ENCODE measurements at places on chromosomes 3 and 15.

DNA sequence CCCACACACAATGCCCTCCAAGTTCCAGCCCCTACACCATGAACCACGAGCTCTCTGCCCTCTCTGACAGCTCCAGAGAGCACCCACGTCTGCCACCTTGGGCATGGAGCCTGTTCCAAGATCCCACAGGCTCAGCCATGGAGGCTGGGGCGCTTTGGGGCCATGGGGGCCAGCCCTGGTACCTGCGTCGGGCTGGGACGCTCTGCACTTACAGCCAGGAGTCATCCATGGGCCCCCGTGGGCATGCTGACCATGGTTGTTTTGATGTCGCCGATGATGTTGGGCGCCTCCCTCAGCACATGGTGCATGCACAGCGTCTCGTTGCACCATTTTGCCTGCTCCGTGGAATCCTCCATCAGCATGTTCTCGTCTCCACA lies 51.9 kb upstream of the UBE2Q2 start:
- no peak for DNase-seq

DNA sequence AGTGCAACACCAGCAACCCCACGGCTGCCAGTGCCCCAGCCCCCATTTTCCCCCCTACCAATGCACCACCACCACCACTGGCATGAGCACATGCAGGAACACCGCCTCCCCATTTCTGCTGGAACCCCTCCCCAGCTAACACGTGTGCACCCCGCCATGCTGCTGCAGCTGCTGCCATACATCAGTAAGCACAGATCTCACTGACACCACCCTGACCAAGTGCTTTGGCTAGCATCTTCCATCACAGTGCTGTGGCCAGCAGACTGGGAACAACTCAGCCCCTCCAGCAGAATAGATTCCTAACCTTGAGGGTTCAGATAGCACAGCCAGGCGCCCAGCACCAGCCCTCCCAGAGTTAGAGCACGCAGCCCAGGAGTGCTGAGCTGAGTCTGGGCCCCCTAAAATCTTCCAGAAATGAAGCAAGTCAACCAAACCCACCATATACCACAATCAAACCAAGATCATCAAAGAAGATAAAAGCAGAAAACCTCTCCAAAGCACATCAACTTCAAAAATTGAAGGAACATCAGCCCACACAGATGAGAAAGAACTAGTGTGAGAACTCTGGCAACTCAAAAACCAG lies 81.2 kb upstream of the CDV3 start:
- DNase-seq: no peak

DNA sequence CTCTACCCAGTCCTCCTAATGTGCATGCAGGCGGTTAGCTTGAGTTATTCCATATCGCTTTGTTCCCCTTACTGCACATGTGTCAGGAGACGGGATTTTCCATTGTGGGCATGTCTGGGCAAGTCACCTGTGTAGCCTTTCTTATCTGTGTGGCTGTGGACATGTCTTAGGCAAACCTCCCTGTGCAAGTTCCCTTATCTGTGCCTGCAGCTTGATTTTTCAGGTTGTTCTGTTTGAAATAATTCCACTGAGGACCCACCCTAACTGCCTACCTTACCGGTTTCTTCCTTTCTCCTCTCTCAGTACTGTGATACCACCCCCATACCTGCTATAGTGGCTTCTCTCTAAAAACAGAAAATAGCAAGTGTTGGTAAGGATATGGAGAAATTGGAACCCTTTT lies 113.6 kb downstream of the NEO1 start:
- DNase-seq: no peak

DNA sequence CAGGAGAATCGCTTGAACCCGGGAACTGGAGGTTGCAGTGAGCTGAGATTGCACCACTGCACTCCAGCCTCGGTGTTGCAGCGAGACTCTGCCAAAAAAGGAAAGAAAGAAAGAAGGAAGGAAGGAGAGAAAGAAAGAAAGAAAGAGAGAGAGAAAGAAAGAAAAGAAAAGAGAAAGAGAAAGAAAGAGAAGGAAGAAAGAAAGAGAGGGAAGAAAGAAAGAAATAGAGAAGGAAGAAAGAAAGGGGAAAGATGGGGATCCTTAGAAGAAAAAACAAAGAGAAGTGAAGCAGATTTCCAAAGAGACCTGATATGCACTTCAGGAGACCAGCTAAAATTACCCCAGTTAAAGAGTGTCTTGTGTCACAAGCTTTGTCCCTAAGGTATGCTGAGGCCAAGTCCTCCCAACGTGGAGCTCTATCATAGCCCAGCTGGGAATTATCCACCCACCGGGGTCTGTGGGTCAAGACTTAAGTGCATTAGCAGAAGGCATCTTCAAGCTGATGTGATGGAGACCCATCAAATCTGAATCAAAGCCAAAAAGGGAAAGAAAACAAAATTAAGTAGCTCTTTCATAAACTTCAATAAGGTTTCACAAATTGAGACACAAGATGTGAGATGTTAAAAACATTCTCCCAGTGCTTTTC lies 17.8 kb upstream of the AKAP13 start:
- DNase-seq: no peak
